Sciatic nerve (tissue), 2 donors: ENCODE measurements at places on chromosomes 4 and X.

DNA sequence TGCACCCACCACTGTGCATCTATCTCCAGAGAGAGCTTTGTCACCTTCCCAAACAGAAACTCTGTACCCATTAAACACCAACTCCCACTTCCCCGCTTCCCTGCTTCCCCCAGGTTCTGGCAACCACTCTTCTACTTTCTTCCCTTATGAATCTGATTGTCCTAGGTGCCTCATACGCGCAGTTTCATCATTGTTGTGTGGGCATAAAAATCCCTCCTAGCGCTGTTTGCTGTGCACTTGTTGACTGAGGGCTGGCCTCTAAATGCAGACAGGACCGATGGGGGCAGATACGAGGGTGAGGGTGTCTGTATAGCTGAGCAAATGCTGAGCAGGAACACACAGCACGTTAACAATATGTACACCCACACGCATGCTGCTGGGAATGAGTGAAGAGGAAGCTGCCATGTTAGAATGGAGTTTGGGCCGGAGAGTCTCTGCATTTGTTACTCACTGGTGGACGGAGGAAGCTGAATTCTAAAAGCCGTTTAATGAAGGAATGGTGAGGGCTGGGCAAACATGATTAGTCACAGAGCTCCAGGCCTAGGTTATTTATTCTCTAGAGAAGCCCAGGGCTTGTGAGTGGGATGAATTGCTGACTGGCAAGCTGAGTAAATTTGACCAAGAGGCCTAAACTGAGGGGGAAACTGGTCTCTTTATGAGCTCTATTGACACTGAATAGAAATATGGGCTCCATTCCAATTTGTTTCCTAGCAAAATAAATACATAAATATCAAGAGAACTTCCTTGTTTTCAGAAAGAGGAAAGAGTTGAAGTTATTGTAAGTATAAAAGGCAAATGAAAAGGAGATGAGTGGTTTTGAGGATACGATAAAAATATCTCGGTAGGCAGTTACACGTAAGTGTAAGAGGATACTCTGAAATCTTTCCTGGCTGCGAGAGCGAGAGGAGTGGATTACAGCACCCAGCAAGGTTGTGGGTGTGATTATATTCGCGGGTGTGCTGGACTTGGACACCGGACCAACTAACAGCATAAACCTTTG is 95.9 kb upstream of the RPS6KA3 start:
- no peak for DNase-seq

GRCh38 chr4:59637596-59637995 is 1562.5 kb upstream of the ADGRL3 start:
- DNase-seq, result no peak

GRCh38 chrX:68183612-68184214 is 249.6 kb downstream of the OPHN1 start:
- no peak for DNase-seq

- no peak for DNase-seq
These were observed 30.6 kb upstream of the CTSO start for GRCh38 chr4:155984106-155984797.

DNA sequence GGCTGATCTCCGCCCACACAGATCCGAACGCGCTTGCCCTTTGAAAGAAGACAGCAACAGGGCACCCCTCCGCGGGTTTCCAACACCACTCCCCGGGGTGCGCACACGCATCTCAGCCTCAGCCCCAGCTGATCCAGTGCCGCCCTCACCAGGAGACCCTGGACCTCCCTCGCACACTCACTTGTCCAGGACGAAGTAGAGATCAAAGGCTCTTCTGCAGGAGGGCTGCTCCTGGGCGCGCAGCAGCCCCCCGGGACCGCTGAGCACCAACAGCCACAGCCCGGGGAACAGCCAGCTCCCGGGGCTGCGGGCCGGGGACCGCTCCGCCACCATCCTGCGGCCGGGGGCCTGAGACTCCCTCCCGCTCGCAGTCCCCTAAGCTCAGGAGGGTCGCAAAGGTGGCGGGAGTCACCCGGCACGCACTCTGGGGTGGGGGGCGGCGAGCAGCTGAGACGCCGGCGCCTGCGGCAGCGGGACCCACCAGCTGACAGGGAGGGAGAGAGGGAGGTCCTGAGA is 743 bp downstream of the ANTXR2 start:
- DNase-seq, result peak; percentile 77

DNA sequence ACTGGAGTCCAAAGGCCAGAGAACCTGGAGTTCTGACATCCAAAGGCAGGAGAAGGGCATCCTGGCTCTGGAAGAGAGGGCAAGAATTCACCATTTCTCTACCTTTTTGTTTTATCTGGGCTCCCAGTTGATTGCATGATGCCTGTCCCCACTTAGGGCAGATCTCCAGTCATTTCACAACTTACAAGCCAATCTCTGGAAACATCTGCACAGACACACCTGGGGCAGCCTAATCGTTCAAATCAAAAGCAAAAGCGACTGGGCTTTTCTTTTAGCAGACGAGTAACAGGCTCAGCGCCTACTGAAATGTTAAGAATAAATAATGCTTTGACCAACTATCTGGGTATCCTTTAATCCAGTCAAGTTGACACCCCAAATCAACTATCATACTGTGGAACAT is 136.0 kb upstream of the NPY2R start:
- DNase-seq, result no peak

- no peak for DNase-seq
These were observed 15.6 kb upstream of the FAM47E start for GRCh38 chr4:76235915-76236314.

- DNase-seq, result no peak
These were observed 726.0 kb downstream of the C4orf33 start for GRCh38 chr4:129821963-129822362.

- no peak for DNase-seq
These were observed 1.7 kb upstream of the TMEM271 start for GRCh38 chr4:577499-578450.

DNA sequence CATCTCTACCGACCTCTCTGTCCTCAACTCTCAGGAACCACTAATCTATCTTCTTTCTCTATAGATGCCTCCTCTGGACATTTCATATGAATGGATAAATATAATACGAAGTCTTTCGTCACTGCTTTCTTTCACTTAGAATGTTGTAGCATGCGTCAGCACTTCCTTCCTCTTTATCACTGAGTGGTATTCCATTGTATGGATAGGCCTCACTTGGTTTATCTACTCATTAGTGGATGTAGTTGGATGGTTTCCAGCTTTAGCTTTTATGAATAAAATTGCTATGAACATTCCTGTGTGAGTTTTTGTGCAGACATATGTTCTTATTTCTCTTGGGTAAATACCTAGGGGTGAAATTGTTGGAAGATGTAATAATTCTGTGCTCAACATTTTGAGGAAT is 528.2 kb upstream of the FAT1 start:
- DNase-seq, result no peak

DNA sequence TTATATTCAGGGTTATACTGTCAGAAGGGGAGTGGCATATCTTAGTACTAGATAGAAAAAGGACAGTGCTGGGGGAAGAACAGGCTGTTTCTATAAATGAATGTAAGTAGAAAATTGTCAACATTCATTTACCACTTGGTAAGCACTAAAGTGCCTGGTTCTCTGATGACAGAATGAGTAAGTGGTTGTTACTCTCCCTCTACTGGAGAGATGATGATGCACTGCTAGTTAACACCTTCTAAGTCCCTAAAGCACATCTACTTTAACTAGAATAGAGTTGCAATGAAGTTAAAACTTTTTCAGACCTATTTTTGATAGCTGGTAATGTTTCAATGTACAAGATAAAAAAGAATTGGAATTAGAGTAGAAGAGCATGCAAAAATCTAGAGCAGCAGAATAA is 214.5 kb downstream of the KLHL4 start:
- no peak for DNase-seq

DNA sequence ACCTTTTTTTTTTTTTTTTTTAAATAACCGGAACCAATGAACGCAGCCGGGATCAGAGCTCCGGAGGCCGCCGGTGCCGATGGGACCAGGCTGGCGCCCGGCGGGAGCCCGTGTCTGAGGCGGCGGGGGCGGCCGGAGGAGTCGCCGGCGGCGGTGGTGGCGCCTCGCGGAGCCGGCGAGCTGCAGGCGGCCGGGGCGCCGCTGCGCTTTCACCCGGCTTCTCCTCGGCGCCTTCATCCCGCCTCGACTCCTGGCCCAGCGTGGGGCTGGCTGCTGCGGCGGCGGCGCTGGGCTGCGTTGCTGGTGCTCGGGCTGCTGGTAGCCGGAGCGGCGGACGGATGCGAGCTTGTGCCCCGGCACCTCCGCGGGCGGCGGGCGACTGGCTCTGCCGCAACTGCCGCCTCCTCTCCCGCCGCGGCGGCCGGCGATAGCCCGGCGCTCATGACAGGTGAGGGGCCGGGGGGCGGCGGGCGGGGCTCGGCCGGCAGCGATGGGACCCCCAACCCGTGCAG is 337 bp downstream of the STIM2 start:
- peak; percentile 71 for DNase-seq

- no peak for DNase-seq
These were observed 789.0 kb downstream of the TECRL start for GRCh38 chr4:63620271-63620670.

DNA sequence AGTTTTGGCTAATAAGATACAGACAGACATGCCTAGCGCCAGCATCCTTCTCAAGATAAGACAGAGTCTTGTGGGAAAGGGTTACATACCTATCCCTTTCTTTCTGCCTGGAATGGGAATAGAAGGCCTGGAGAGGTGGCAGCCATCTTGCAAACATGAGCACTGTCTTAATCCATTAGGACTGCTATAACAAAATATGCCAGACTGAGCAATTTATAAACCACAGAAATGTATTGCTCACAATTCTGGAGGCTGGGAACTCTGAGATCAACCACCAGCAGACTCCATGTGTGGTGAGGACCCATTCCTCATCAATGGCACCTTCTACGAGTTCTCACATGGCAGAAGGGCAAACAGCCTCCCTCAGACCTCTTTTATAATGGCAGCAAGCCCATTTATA is 26.5 kb upstream of the NEIL3 start:
- no peak for DNase-seq

DNA sequence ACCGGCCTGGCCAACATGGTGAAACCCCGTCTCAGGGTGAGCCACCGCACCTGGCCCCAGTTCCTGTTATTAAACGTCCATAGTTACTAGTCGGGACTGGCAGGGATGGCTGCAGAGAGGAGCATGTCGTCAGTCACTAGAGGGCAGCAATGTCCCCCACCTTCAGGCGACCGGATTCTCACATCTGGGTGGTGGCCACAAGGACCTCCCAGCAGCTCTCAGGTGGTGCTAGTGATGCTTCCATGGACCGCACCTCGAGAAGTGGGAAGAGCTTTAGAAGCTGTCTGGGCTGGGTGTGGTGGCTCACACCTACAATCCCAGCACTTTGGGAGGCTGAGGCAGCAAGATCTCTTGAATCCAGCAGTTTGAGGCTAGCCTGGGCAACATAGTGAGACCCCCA is 13.3 kb upstream of the IL3RA start:
- peak; percentile 66 for DNase-seq

DNA sequence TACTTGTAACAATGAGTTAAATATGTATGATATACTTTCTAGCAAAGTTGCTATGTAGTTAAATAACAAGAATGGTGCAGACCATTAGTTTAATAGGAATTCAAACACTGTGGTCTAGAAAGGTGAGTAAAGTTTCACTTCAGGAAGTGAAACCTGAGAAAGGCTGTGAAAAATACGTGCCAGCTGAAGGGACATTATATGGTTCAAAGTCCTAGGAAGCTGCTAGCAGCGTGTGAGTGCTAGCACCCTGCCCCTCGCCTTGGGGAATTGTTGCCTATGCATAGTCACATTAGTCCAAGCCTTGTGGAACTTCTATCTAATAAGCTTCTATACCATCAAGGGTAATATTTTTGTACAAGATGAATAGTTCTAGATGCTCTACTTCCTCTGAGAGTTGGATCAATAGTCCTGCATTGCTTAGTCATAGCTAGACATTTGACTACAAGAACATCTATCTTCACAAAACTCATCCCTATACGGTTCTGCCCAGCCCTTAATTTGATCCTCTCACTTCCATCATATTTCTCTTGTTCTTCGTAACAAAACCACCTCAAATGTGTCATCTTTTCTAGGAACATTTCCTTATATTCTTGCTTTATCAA is 45.8 kb upstream of the ARSJ start:
- DNase-seq, result no peak

GRCh38 chr4:13298655-13299054 is 185.5 kb downstream of the RAB28 start:
- DNase-seq, result no peak

GRCh38 chrX:15298201-15298600 is 17.2 kb downstream of the ASB11 start:
- DNase-seq, result no peak

DNA sequence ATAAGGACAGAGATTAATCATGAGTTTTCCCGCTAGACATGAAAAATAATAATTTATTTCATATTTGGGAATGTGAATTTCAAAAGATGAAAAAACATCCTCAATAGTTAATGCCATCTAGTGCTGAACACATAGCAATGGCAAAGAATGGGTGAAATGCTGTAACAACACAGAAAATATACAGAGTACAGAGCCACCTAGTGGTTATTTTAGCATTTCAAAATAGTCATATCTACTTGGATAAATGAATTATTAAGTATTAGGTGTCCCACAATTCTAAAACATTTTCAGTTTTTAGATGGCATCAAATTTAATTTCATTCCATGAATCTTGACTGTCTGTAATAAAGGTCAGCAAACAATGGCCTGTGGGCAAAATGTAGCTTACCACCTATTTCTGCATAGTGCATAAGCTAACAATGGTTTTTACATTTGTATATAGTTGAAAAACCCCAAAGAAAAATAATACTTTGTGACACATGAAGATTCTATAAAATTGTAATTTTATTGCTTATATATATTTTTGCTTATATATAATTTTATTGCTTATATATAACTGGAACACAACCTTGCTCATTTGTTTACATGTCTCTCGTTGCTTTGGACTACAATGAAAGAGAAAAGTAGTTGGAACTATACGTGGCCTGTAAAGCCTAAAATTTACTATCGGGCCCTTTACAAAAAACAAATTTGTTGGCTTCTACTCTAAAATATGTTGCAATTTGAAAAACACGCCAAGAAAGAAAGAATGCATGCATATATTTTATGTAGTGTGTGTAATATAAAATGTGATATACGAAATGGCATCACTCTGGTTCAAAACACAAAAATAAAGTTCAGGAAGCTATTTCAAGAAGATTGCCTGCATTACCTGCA is 99.1 kb upstream of the FAM47C start:
- no peak for DNase-seq

GRCh38 chrX:146456058-146456457 is 353.5 kb upstream of the CXorf51B start:
- DNase-seq, result no peak

DNA sequence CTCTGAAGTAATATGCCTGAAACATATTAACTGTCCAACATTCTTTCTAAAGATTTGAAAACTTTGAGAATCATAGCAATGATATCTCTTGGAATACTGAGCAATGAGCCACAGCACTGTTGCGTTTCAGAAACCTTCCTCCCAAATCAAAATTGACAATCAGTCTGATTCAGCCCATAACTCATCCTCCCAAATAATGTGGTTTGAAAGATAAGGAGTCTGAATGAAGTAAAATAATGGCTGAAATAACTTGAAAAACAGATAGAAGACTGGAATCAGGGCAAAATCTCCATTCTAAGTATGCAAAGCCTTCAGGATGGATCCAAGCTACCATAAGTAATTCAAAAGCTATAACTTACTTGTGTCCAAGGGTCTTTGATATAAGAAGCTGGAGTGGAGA is 98.6 kb upstream of the PLS3 start:
- no peak for DNase-seq

- DNase-seq, result no peak
These were observed 38.5 kb upstream of the CXXC4 start for GRCh38 chr4:104533156-104533555.

GRCh38 chr4:76767983-76768382 is 130.0 kb downstream of the SOWAHB start:
- no peak for DNase-seq
